ENCODE measurements at places on chromosomes 6 and 20.
A peak's percentile ranks its signal among the peaks of the same experiment; 100 is the strongest.

DNA sequence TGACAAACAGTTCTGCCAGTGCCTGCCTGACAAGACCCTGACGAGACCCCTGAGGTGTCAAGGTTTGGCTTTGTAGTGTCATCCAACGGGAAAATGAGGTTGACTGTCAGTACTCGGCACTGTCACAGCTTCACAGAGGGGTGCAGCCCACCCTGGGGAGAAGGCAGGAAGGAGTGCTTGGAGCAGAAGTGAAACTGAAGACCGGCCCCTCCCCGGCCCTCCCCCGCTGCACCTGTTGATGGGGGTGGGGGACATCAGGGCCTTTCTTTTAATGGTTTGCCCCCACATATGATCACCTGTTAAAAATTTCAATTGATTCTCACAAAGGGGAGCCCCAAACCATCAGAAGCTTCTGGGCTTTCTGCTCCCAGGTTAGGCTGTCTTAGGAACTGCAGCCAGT, 6.8 kb downstream of the PMEPA1 start:
- DNase-seq, result no peak

GRCh38 chr6:31631209-31631608, 10.7 kb downstream of the PRRC2A start:
- no peak for DNase-seq

- DNase-seq, result no peak
Measured at GRCh38 chr20:9059931-9060330, 9.0 kb upstream of the PLCB4 start.

- no peak for DNase-seq
Measured at GRCh38 chr20:13659288-13659687, 20.6 kb upstream of the TASP1 start.

DNA sequence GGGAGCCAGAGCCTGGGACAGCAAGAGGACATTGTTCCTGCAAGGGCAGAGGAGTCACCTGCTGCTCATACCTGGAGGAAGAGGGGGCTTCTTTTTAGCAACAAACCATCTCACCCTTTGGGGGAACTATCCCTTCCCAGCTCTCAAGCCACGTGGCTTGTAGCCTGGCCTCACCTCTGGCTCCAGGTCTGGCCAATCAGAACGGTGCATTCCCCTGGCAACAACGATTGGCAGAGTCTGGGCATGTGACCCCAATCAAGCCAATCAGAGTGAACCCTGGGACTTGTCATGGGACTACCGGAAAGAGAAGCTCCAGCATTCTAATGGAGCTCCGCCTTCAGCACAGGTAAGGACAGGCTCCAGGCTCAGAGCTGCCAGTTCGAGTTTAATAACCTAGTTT, 33.6 kb downstream of the KCNB1 start:
- DNase-seq, result no peak

- DNase-seq, result no peak
Measured at GRCh38 chr6:16163066-16163465, 34.2 kb downstream of the MYLIP start.

- DNase-seq, result no peak
Measured at GRCh38 chr6:3773678-3774298, 22.3 kb upstream of the PXDC1 start.

DNA sequence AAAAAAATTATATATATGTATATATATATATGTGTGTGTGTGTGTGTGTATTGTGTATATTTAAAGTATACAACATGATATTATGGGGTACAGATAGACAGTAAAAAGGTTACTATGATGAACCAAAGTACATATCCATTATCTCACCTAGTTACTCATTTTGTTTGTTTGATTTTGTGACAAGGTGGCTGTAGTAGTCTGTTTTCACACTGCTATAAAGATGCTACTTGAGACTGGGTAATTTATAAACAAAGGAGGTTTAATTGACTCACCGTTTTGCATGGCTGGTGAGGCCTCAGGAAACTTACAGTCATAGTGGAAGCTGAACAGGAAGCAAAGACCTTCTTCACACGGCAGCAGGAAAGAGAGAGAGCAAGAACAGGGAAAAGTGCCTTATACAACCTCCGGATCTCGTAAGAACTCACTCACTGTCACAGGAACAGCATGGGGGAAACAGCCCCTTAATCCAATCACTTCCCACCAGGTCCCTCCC, 30.2 kb upstream of the DACT2 start:
- DNase-seq, result no peak

- DNase-seq, result no peak
Measured at GRCh38 chr20:63769891-63770474, 30.4 kb downstream of the SLC2A4RG start.

DNA sequence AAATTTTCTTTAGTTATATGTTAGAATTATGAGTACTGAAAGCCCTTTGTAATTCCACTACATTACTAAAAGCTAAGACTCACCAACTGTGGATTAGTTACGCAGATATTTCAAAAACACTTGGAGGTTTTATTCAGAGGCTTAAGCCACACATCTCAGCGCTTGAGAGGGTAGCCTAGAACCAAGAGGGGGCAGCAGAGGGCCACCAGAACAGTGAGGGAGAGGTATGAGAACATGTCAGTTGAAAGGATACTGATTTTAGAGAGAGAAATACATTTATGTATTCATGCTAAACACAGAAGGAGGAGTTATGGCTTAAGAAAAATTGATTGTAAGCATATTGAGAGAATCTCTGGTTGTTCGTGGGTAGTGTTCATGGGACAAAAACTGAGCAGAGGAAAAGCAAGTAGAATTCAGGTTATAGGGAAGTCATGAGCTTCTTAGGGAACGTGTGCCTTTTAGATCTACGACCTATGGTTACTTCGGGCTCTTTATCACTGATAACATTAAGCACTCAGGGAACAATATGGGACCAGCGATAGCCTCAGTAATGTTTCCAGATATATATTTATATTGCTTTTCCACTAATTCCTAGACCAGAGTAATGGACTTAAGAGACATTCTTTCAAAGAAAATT, 20.4 kb upstream of the SERINC1 start:
- peak; percentile 28 for DNase-seq

DNA sequence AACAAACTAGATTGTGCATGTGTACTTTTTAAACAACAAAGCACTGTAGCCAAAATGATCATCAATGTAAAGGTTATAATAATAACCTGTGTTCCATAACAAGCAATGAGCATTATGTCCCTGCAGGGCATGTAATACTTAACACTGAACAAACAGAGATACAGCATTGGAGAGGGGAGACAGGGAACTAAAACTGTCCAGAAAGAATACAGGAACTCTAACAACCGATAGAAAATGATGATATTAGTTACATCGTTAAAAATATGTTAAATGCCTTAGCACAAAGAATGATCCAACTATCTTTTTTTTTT, 80.5 kb downstream of the COL9A1 start:
- DNase-seq, result no peak
